Parietal lobe (tissue), 2 donors: ENCODE measurements at places on chromosomes 5 and 9. TPM values are rescaled to one million over a fixed set of nuclear protein-coding genes. Genes with fewer than 3 reads are reported as not detected.

ADRA1B gene
- total RNA-seq, result 1.3 TPM

PPIC gene
- 1.3 TPM for total RNA-seq

UBE2QL1 gene
- 52.3 TPM for total RNA-seq

DMGDH gene
- 3.1 TPM for total RNA-seq

TMEM171 gene
- 0.94 TPM for total RNA-seq

SV2C gene
- 1.9 TPM for total RNA-seq

ROPN1L gene
- total RNA-seq, result 2.2 TPM

OCLN gene
- 5.0 TPM for total RNA-seq

UAP1L1 gene
- 0.63 TPM for total RNA-seq

OR1L1 gene
- not detected for total RNA-seq

BASP1 gene
- 353 TPM for total RNA-seq

RLN1 gene
- 1.3 TPM for total RNA-seq

NIM1K gene
- total RNA-seq, result 8.5 TPM

ANKRD34B gene
- total RNA-seq, result 0.31 TPM

IL3 gene
- total RNA-seq, result not detected

ACTBL2 gene
- not detected for total RNA-seq

SOX30 gene
- not detected for total RNA-seq

DMRT3 gene
- not detected for total RNA-seq

CXCL14 gene
- total RNA-seq, result 7.8 TPM

FAM200C gene
- total RNA-seq, result 32.9 TPM

MED22 gene
- 34.4 TPM for total RNA-seq

SLU7 gene
- total RNA-seq, result 58.2 TPM

SPATA31E1 gene
- total RNA-seq, result not detected

SUSD3 gene
- total RNA-seq, result 1.3 TPM

FRRS1L gene
- 85.4 TPM for total RNA-seq

DNAI1 gene
- 2.2 TPM for total RNA-seq

ALDH1A1 gene
- 0.31 TPM for total RNA-seq

PWWP2A gene
- 56.7 TPM for total RNA-seq

LEAP2 gene
- total RNA-seq, result 4.7 TPM

SPATA31C1 gene
- not detected for total RNA-seq

PCDH12 gene
- total RNA-seq, result 2.5 TPM

NIPAL4 gene
- total RNA-seq, result not detected

EGFLAM gene
- 1.3 TPM for total RNA-seq

BTNL3 gene
- total RNA-seq, result not detected

KIF24 gene
- 4.1 TPM for total RNA-seq

URM1 gene
- 16.0 TPM for total RNA-seq

TLR4 gene
- 4.1 TPM for total RNA-seq

ZNF354C gene
- 52.6 TPM for total RNA-seq

LOX gene
- 7.2 TPM for total RNA-seq

LSM11 gene
- 72.3 TPM for total RNA-seq

PCDHA1 gene
- 9.1 TPM for total RNA-seq

CCNI2 gene
- 0.94 TPM for total RNA-seq

GM2A gene
- 8.5 TPM for total RNA-seq

CDHR2 gene
- total RNA-seq, result 0.63 TPM

CMYA5 gene
- total RNA-seq, result 2.5 TPM

TMEM215 gene
- total RNA-seq, result 0.31 TPM

AUH gene
- total RNA-seq, result 52.6 TPM

NTNG2 gene
- 17.5 TPM for total RNA-seq

PALM2AKAP2 gene
- 4.4 TPM for total RNA-seq

CENPK gene
- 11.3 TPM for total RNA-seq

LECT2 gene
- not detected for total RNA-seq

FSTL4 gene
- total RNA-seq, result 2.8 TPM

SLC1A3 gene
- 231 TPM for total RNA-seq
